ENCODE measurements at places on chromosomes 3 and 15.

- no peak for DNase-seq
These were observed 44.3 kb upstream of the FGD5 start for GRCh38 chr3:14774431-14774830.

GRCh38 chr15:86555939-86556338, 476.3 kb downstream of the AGBL1 start:
- DNase-seq, result no peak

DNA sequence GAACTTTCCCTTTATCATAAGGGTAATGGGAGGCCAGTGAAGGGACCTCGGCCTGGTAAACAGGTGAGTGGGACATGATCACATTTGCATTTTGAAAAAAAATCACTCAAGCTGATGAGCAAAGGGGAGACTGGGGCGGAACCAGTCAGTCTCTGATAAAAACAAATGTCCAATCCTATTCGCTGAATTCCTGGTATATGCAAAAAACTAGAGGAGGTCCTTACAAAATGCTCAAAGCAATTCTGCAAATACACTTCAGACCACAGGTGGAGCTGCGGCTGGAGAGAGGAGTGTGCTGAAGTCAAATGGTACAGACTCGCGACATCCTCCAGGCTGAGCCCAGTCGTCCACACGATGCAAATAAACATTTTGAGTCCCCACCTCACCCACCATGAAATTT, 166.7 kb downstream of the FOXP1 start:
- DNase-seq, result no peak

DNA sequence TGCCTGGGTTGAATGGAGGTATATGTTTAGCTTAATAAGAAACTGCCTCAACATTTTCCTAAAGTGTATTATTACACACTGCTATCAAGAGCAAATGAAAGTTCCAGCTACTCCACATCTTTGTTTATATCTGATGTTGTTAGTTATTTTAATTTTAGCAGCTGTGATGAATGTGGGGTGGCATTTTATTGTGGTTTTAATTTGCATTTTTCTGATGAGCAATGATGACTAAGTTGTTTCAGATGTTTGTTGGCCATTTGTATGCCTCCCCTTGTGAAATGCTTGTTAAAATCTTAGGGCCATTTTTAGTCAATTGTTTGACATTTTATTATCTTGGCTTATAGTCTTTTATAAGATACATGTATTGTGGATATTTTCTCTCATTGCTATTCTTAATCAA, 260.4 kb upstream of the SLCO3A1 start:
- peak; percentile 51 for DNase-seq

GRCh38 chr3:128253150-128253549, 99.9 kb downstream of the EEFSEC start:
- no peak for DNase-seq

GRCh38 chr3:3586843-3587646, 212.2 kb upstream of the LRRN1 start:
- no peak for DNase-seq

GRCh38 chr3:168847291-168847883, 751.7 kb upstream of the GOLIM4 start:
- peak; percentile 74 for DNase-seq

Measured in GM23248 (cell line).